Forelimb muscle (tissue), 1 donor: ENCODE measurements at places on chromosomes 2 and 18.

GRCh38 chr2:62014102-62014501 lies 108.6 kb downstream of the COMMD1 start:
- peak; percentile 55 for DNase-seq

GRCh38 chr2:95382192-95382591 lies 20.3 kb upstream of the FAHD2A start:
- DNase-seq = no peak

- DNase-seq = no peak
These were observed 29.4 kb downstream of the RHBDD1 start for GRCh38 chr2:226865273-226865672.

DNA sequence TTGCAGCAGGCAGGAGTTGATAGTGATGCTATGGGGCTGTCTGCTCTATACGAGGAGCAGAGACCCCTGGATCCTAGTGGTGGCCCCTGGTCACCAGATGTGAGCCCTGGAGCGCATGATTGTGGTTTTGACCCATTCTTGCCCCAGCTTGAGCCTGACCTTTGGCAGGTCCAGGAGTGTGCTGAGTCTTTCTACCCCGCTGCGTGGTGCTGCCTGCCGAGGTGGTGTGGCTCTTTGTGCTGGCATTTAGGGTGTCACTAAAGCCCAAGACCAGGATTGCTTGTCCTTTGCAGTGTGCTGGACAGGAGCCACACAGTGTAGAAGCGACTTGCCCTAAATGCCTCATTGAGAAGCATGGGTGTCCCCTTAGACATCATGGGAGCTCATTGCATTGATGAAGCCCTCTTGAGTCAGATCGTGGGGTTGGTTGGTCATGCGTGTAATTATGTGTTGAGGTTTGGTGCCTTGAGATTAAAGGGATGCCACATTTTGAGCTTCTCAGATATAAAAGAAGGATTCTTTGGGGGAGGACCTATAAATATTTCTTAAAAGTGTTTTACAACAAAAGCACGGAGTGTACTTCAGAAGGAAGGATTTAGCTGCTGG lies 88.3 kb downstream of the AGAP1 start:
- DNase-seq = no peak

- DNase-seq = no peak
These were observed 112.5 kb downstream of the TCF4 start for GRCh38 chr18:55475467-55475866.

- no peak for DNase-seq
These were observed 99.0 kb downstream of the MBP start for GRCh38 chr18:77033575-77033974.

GRCh38 chr2:170943041-170943440 lies 14.0 kb downstream of the GORASP2 start:
- no peak for DNase-seq

GRCh38 chr18:10379522-10379921 lies 74.9 kb upstream of the APCDD1 start:
- no peak for DNase-seq

DNA sequence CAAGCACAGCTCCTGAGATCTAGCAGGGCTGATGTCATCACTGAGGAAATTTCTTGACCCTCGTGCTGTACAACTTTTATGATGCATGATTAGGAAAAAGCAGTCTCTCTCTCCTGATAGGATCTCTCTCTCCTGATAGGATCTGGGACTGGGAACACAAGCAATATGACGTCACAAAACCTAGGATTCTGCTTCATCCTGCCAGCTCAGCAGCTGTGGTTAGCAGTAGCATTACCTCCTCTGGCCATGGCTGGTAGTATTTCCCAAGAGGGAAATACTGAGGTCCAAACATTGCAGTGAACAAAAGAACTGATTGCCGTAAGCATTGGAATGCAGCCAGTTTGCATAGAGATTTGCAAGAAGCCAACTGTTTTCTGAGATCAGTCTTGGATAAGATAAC lies 521.2 kb upstream of the POU3F3 start:
- peak; percentile 20 for DNase-seq

- DNase-seq = no peak
These were observed 57.5 kb downstream of the SLC35F5 start for GRCh38 chr2:113698892-113699447.

DNA sequence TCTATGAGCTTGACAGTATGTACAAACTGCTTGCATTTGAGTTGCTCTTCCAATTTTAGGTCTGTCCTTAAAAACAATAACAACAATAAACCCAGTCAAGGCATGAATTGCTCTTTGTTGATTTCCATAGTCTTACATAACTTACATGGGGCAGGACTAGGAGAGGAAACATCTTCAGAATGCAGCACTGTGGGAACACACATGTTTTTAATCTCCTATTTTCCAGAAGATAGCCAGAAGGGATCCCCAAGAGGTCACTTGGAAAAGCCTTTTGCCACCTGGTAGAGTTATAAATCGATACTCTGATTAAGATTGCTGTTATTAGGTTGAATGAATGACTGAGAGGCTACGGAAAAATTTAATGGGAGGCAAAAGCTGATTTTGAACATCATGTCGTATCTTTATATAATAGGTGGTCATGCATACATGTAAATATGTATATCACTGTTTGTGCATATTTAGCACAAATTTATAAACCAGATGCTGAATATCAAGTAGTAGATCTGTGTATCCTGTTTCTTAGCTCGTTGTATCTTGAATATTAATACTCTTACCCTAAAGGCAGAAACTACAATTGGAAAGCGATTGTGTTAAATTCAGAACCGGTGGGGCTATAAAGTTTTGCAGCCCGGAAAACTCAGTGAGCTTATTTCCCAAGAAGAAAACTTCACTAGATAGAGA lies 479.4 kb upstream of the TCF4 start:
- DNase-seq = no peak

DNA sequence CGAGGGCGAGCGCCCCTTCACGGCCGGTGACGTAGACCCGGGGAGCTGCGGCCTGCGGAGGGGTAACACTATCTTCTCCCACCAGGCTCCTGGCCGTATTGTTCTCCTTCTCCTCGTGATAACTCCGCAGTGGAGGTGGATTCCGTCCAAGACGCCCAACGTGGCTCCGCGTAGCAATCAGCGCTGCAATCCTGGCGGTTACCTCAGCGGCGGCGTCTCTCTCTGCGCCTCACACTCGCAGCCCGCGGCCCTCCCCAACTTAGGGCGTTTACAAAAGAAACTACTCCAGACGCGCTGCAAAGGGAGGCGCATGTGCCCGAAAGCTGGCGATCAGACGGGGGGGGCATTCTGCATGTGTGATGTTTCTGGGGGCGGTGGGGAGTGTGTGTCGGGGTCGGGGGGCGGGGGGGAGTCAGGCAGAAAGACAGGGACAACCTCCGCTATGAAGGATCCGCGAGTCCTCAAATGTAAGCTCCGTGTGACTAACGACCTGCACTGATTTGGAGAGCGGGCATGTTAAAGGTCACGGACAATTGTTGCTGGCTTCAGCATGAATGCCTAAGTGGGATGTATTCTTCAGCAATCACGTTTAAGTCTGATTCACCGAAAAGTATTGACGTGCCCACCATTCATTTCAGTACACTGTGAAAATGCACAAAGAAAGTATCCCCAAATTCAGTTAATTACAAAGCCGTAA lies 1.3 kb upstream of the ZNF516 start:
- DNase-seq = no peak

- no peak for DNase-seq
These were observed 54.3 kb upstream of the TSPYL6 start for GRCh38 chr2:54310311-54310710.

- DNase-seq = no peak
These were observed 431.4 kb upstream of the TNP1 start for GRCh38 chr2:217291259-217291658.

- no peak for DNase-seq
These were observed 87.5 kb downstream of the TFCP2L1 start for GRCh38 chr2:121197369-121198091.

DNA sequence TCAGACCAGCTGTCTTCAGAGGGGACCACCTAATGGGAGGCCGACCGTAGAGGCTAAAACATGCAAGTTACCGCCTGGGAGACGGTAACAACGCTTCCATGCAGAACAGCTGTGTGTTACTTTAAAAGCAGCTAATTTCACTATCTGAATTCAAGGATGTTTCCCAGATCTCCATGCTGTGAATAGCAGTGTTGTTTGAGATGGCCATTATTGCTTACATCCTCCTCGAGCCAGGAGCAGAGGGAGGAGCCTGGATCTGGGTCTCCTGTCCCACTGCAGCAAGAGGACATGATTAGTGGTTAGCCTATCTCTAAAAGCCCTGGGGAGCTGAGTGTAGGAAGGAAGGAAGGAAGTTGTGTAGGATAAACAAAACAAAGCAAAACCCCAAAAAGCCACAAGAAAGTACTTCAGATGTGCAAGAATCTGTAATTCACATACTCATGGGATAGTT lies 50.9 kb downstream of the ACTR2 start:
- DNase-seq = no peak

DNA sequence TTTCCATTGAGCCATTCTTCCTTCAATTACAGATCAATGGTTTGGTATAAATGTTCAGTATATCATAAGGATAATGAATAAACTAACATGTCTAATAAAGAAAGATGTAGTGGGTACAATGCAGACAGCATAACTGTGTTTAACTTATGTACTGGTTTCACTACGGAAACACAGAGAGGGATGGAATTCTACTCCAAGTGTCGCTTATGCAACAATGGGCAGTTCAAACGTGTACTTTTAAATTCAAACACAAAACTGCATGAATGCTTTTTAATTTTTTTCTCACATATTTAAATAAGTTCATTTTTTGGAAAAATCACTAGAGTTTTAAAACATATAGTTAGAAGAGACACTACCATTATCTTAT lies 74.7 kb downstream of the COBLL1 start:
- DNase-seq = no peak

GRCh38 chr2:206723288-206723687 lies 5.1 kb upstream of the DYTN start:
- DNase-seq = no peak

DNA sequence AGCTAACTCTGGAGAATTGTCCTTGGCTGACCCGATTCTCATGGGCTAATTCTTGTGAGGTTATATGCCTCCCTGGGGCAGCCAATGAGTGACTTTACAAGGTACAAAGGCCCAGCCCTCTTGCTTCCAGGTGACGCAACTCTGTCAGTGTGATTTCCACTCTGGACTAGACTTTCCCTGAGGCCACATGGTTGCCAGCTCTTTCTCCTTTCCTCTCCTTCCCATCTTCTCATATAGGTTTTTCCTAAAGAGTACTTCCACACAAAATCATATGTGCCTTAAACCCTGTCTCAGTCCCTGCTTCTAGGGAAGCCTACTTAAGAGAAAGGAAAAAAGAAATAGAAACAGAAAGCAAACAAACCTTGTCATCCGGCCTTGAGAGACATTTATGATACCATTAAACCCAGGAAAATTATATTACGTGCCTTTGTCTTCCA lies 226.2 kb upstream of the ZSWIM2 start:
- no peak for DNase-seq

- DNase-seq = no peak
These were observed 1324.1 kb upstream of the SLC39A10 start for GRCh38 chr2:194332799-194333490.

GRCh38 chr2:169086893-169087467 lies 17.6 kb downstream of the DHRS9 start:
- DNase-seq = no peak

- no peak for DNase-seq
These were observed 149.0 kb upstream of the HDAC4 start for GRCh38 chr2:239549711-239550255.
